Stimulated activated CD8-positive, alpha-beta memory T cell treated with anti-CD3 and anti-CD28 coated beads, Interleukin-15, amount 100 ng/mL, for 4 hours (primary cell): ENCODE measurements at places on chromosomes 7 and 10.

- DNase-seq: no peak
Observed at GRCh38 chr10:34581801-34582532, 233.1 kb downstream of the PARD3 start.

DNA sequence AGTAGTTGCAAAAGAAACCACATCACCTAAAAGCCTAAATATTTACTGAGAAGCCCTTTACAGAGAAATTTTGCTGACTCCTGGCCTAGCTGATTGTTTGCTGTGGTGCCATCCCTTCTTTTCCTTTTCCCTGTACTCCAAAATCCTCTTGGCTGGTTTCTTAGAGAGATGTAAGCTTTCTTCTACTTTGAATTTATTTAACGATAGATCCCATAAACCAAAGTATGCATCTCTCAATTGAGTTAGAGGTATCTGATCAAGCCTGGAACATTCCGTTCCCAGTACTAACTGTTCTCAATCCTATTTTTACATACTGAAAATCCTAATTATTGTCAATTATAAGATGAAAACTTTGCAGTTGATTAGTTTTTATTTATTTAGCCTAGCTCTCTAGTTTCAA, 6.3 kb downstream of the TMEM60 start:
- DNase-seq: no peak

GRCh38 chr10:110200503-110200902, 6.9 kb upstream of the MXI1 start:
- DNase-seq: no peak

- DNase-seq: no peak
Observed at GRCh38 chr7:27523321-27523720, 139.4 kb downstream of the HIBADH start.

DNA sequence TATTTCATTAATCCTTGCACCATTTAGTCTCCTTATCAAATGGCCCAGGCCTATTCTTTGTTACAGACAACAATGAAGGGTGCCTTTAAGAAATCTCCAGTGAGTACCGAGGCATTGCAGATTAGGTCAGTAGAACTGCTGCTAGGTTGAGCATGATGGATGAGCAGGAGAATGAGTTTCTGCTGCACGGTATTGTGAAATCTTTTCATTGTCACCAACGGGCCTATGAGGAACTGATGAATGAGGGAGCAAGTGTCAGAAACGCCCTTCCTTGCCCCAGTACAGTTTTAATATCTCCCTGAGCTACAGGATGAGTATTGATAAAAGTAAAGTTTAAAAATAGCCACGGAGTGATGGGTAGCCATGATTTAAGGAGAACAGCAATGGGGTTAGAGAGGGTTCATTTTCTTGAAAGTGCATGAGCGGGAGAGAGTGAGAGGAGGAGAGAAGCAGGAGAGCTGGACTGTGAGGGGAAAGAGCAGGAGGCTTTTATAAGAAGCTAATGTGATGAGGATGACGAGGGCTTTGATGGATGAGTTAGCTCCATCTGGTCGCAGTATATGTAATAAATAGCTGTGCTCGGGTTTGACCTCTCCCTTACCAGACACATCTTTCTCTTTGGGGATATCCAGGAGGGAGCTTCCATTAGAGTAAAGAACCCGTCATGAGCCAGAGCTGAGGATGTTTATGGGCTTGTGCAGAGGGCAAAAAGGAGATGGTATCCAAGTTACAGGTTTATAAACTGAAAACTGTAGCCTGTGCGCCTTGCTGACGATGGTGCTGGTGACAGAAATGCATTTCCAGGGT, 526.1 kb downstream of the LRMDA start:
- no peak for DNase-seq

DNA sequence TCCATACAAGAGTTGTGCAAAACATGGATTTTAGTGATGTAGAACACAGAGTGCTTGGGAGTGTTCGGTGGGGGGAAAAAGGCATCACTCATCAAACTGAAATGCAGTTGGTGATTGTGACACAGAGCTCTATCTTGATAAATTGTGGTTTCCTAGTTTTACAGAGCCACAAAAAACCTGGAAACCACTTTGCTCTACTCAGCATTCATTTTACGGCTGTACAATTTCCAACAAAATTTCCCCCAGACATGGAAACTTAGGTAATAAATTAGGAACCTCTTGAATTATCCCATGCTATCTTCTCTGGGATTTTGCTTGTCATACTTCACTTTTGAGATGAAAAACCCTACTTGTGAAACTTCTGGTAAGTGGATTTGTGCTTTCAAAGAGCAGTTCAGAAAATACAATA, 614.9 kb upstream of the FZD8 start:
- no peak for DNase-seq

DNA sequence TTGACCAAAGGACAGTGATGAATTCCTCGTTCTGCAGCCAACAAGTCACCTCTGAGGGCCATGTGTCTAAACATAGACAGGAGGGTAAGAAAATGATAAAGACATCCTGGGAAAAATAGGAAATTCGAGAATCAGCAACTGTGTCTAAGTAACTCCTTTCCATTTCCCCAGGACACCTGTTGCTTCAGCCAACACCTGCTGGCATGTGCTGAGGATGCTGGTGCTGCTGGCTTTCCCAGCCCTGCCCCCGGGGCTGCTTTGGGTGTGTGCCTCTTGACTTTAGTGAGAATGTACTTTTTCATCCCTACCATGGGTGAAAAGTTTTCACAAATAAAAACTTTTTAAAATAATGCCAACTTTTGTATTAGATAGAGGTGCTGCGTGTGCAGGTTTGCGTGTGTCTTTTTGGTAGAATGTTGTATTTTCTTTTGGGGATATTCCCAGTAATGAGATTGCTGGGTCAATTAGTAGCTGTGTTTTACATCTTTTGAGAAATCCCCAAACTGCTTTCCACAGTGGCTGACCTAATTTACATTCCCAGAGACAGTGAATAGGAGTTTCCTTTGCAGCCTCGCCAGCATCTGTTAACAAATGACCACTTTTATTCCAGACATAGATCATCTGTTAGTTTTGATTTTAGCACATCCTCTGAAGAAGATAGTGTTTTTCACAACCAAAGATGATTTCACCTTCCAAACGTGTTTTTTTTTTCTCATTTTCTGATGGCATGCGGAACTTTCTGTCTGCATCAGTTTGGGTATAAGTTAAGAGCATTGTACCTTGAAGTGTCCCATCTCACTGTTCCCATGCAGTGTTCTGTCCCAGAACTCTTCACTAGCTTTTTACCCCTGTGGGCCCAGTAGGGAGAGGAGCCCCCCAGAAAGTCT, 104.2 kb upstream of the ACBD5 start:
- no peak for DNase-seq

DNA sequence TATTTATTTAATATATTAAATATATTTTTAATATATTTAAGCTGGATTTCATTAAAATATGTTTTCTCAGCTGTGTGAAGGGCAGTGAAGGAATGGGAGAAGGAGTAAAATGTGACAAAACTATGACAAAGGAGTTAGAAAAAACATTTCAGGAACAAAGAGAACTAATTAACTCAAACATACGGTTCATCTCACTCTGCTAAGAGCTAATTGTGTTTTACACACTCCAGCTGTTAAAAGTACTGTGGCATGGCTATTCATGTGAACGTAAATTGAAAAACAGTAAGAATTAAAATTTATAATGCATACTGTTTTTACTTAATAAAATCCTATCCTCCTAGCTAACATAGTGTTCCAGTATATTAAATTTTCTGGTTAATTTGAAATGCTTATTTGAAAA, 262.5 kb upstream of the GNAI1 start:
- DNase-seq: no peak

DNA sequence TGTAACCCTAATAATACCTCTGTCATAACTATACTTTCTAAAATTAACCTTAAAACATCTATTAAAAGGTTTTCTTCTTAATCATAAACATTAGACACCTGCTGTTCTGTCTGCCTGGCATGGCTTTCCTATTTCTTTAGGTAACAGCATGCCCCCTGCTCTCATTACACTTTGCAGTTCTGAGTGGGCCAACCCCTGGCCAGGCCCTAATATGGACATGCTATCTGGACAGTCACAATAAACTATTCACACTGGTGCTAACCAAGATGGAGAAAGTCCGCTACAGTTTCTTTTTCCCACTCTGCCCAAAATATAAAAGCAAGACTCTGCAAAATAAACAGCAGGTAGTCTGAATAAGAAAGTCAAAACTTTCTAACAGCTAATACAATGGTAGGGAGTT, 84.0 kb downstream of the ELAPOR2 start:
- DNase-seq: no peak

DNA sequence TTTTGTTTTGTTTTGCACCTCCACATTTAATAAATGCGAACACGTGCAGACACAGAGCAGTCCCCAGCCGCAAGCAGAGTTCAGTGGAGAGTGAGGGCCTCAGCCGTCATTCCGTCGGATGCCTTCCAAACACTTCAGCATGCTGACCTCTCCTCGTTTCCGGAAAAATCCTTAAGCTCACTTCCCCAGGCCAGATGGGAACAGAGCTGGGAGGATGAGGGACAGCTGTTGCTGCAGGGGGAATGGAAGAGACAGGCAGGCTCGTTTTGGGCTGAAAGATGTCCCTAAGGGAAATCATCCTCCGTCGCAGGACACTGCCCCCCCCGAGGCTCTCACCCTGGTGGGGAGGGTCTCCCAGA, 17.2 kb upstream of the FGFR2 start:
- no peak for DNase-seq

DNA sequence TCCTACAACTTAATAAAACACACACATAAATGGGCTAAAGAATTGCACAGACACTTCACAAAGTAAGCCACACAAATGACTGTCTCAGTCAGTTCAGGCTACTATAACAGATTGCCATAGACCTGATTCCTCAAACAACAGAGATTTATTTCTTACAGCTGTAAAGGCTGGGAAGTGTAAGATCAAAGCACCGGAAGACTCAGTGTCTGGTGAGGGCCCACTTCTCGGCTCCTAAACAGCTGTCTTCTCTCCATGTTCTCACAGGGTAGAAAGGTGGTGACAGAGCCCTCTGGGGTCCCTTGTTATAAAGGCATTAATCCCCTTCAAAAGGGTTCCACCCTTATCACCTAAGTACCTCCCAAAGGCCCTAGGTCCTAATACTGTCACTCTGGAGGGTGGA, 18.3 kb downstream of the STK32C start:
- DNase-seq: no peak

DNA sequence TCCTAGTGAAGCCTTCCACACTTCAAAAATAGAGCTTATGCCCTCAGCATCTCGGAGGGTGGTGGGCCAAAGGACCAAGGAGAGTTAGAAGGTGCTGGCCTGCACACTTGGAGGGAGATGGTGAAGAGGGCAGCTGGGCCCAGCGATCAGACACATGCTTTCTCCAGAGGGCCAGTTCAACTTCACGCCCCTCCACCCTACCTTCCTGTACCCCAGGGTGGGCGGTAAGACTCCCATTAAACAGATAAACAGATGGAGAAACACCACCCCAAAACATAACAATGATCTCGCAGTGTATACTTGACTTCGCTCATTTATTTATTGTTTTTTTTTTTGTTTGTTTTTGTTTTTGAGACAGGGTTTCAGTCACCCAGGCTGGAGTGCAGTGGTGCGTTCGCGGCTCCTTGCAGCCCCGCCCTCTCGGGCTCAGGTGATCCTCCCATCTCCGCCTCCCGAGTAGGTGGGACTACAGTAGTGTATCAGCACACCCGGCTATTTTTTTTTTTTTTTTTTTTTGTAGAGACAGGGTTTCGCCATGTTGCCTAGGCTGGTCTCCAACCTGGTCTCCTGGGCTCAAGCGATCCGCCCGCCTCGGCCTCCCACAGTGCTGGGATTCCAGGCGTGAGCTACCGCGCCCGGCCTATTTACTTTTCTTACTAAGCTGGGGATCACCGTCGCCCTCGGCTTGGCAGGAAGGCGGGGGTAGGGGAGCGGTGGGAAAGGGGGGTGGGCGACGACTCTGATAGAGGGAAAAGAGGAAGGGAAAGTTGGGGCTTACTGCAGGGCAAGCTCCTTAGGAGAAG, 1.8 kb downstream of the C10orf95 start:
- peak; percentile 72 for DNase-seq

DNA sequence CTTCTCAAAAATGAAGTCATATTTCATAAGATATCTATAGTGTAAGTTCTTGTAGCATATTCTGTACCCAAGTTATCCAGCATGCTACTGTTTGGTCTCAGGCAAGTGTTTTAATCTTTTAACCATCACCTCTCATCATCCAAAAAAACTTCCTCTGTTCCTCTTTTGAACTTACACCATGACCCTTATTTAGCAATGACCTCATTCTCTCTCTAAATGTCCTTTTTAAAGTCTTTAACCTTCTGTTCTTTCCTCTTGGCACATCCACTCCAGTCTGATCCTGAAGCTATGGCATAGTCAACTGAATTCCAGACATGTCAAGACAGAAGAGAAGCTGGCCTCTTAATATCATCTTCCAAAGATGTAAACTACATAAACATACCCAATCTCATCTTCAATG, 26.2 kb downstream of the PPP3CB start:
- DNase-seq: no peak

GRCh38 chr10:131993275-131993674, 11.6 kb upstream of the BNIP3 start:
- no peak for DNase-seq

- no peak for DNase-seq
Observed at GRCh38 chr7:108054537-108054936, 51.6 kb upstream of the LAMB1 start.

- DNase-seq: no peak
Observed at GRCh38 chr7:8938044-8938805, 504.8 kb downstream of the NXPH1 start.

DNA sequence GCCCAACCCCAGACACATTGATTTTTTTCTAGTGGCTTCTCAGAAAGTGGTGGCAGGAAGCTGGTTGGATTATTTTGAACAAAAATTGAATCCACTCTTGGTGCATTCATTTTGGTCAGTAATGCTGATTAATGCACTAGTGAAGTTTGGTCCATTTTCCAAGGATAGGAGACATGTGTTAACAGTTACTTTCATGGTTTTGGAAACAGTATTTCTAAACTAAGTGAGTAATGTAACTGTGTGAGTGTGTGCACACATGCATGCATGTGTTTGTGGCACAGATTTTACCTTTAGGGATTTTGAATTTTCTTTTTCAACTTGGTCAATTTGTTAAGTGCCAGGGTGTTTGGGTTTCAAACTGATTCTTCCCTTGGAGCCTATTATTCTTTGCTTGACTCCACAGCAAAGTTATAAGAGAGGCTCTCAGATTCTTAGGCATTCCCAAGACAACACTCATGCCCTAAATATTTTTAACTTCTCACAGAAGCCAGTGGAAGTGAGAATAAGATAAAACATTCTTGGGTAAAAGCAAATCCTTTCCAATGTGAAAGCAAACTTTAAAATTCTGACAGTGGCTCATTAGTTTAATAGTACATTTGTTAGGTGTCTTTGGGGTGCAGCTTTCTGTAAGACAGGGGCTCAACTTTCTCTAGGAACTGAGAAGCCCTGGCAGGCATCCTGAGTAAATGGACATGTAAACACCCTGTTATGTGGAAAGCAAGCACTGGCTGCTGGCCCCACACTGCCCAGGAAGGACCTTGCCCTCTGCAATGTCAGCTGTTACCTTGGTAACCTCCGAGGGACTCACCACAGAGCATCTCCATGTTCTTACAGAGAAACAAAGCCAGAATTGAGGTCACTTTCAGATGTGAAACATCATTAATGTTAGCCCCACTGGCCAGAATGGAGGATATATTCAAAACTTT, 68.4 kb downstream of the ASAH2B start:
- no peak for DNase-seq
